ENCODE measurements at places on chromosomes 2 and 18.

- DNase-seq, result no peak
These were observed 64.4 kb upstream of the FOSL2 start for GRCh38 chr2:28327956-28328922.

DNA sequence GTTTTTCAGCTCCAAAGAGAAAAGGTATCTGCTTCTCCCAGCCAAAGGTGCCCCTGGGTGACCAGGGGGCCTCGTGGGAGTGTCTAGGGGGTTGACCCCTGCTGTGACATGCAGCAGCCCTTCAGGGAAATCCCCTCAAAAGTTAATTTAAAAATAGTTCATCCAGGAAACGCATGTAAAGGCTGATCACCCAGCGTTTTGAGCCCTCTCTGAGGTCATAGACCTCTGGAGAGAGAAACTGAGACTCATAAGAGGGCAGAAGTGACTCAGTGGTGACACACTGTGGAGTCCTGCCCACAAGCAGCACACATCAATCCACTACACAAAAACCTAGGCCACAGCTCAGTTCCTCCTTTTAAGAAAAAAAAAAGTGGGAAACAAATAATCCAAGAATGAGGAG is 11.9 kb downstream of the GAL3ST2 start:
- no peak for DNase-seq

DNA sequence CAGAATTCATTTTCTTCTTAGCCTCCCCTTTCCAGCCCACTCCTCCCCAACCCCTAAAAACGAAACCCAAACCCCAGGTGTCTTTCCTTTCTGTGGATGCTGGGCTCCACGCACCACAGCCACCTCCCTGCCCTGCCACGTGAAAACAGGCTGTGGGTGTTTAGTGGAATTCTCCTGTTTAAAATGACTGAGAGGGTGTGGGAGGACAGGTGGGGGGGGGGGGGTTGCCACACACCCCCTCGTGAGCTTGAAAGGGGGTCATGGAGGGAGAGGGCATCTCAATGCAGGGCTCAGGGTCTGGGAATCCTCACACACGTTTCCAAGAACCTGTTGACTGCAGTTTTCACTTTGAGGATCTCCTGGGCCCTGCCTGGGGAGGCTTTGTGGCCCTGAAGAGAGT is 110.3 kb downstream of the FAM210A start:
- DNase-seq, result no peak

DNA sequence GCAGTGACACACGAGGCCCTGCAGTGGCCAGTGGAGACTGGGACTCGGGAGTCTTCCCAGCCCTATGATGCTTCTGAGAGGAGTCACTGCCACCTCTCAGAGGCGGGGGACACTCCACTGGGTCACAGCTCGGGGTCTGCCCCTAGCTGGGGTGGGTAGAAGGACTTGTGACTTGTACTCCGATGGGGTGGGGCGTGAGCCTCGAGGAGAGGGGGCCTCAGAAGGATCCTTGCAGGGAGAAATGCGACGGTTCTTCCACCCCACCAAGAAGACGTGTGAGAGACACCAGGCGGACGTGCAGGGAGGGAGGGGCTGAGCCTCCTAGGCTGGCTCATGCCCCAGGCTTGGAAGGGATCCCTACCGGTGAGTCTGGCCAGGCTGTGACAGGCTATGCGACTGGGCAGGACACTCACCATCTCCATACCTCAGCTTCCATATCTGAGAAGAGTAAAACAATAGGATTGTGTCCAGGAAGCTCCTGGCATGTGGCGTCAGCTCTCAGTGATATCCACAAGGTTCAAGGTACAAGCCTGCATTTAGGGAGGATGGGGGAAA is 11.1 kb upstream of the OTOS start:
- DNase-seq, result no peak

DNA sequence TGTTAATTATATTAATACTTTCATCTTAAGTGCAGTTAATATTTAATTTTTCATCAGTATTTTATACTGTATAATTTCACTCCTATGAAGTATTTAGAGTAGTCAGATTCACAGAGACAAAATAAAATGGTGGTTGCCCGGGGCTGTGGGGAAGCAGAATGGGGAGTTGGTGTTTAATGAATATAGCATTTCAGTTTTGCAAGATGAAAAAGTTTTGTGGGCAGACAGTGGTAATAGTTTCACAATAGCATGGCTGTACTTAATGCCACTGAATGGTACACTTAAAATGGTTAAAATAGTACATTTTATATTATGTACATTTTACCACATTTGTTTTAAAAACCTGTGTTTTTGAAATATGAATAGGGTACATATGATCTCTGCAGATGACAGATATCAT is 31.2 kb downstream of the CFAP221 start:
- DNase-seq, result no peak

All from umbilical cord (tissue), 2 donors.